Right kidney (tissue), 9 donors: ENCODE measurements at places on chromosomes 7 and 10.
A peak's percentile ranks its signal among the peaks of the same experiment; 100 is the strongest.

GRCh38 chr10:129812398-129812797 is 151.7 kb downstream of the EBF3 start:
- DNase-seq, result no peak

DNA sequence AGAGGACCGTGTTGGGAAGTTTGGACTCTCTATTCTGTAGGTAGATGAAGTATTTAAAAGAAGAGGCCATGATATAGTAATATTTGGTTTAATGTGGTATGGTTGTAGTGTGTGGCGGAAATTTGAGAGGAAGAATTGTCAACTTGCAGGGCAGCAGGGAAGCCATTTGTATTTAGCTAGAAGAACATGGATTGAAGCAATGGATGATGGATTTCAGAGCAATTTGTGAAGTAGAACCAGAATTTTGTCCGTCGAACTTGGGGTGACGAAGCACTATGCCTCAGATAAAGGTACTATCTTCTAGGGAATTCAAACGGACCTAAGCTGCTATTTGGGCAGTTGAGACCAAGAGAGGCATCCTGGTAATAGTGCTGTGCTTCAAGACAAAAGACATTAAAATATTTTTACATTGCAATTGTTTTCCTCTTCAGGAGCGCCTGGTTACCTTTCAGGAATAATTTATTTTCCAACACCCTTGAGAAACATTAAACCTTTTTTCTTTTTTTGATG is 615 bp upstream of the WBP1L start:
- no peak for DNase-seq

GRCh38 chr10:103889121-103889720 is 28.8 kb downstream of the STN1 start:
- DNase-seq, result no peak

DNA sequence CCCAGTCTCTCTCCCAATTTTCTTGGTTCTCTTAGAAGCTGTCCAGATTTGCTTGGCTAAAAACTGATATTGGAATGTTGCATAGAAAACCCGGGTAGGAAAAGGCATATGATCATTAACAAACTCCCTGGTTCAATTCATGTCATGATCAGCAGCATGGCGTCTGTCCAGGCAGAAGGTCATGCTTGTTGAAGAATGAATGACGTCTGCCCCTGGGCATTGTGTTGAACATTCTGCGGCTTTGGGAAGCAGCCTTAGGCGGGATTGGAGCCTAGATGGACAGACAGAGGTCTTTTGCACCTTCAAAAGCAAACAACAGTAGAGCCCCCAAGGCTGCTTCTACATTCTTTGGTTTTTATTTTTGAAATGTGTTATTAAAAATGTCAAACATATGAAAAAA is 7.7 kb upstream of the MINDY3 start:
- DNase-seq, result no peak

- DNase-seq, result no peak
Observed at GRCh38 chr10:72785409-72785808, 93.5 kb downstream of the MCU start.

GRCh38 chr7:50558294-50559053 is 6.7 kb downstream of the DDC start:
- no peak for DNase-seq

GRCh38 chr10:102796407-102797176 is 40.6 kb downstream of the CYP17A1 start:
- no peak for DNase-seq

DNA sequence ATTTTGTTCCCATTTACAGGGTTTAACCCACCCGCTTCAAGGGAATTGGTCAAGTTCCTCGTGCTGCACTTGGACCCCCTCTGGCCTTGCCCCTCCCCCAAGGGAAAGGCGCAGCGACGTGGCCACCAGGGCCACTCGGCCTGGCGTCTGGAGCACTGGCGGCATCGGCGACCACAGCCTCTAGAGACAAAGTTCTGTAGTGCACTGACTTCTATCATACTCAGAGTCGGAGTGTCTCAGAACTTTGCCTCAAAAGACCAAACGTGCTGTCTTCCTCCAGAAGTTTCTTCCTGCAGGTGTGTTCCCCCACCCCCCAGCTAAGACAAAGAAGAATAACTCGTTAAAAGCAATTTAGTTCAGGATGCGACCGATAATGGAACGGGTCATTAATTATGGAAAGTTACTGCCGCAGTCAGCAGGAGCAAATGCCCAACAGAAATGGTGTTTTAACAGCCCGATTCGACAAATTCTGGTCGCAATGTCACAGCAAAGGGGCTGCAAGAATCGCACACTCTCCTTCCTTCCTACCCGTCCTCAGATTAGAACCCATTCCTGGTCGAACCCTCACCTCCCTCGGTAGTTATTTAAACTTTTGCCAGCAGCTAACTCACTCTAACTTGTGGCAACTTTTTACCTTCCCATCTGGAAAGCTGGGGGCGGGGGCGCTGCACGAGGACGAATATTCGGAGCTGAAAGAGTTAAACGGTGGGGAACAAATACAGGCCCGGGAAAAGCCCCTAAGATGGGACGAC is 202.1 kb upstream of the NFE2L3 start:
- DNase-seq, result peak; percentile 67

DNA sequence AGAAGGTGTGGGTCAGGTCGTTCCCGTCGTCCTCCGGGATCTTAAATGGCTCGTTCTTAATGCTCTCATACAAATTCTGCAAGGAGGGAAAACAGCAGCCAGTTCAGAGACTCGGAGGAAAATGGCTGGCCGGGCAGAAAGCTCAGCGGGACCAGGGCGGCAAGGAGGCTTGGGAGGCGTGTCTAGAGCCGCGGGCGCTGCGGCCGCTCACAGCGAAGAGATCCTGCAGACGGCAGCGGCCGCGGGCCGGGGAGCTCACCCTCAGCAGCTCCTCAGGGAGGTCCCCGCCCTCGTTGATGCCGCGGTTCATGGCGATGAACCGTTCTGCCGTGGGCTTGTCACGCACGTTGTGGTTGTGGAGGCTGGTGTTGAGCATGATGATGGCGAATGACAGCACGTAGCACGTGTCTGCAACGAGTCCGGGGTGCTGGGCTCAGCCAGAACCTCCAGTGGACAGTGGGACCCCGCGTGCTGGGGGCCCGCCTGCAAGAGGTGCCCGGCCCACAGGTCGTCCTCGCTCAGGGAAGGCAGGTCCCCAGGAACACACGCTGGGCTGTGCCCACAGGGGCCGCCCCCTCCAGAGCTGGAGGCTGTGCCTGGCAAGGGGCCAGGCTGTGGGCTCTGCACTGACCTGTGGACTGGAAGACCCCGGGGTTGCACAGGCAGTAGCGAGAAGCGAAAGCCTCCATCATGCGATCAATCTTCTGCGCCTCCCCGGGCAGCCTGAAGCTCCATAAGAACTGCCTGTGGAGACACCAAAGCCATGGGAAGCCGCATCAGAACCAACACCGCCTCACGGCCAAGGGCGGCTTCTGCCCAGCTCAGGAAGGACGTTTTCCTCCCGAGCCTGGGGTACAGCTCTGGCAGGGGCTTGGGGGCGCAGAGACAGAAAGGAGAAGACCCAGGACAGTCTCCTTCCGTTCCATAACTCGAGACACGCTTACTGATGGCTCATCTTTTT is 101.6 kb downstream of the CYTH3 start:
- no peak for DNase-seq

DNA sequence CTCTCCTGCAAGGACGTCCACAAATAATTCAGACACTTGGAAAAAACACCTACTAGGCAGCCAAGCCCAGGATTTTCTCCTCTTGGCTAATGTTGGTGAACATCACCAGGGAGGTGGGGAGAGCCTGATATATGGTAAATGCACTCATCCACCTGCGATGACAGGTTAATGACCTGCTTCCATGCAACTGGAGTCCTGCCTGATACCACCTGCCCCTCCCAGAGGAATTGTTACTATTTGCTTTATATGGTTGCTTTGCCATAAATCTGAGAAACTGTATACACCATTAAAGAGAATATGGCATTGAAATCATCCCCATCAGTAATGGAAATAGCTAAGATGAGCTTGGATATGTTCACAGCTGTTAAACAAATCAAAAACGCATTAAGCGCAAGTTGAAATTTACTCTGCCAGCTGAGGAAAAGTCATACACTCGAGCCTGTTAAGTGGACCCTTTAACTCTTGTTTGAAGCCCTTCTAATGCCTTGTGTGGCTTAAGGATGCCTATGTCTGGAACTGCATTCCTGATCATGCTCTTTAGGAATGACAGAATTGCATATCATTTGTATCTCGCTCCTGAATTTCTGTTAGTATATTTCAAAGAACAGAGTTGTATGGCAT is 208.3 kb downstream of the PRPF18 start:
- DNase-seq, result no peak

DNA sequence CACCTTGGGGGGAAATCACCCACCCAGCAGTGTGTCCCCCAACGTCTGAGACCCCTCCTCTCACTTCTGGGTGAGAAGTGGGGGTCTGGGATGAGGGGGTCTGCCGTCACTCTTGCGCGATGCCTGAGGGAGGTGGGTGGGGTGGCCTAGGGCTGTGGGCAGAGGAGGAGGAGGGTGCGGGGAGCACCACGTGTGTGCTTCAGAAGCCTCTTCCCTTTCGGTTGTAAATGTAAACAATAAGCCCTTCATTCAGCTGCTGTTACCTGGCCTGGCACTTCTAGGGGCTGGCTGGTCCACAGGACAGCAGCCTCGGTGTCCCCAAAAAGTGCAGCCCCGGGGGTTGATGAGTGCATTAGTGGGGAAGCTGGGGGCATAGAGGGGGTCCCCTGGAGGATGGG is 1.3 kb downstream of the CLIP2 start:
- DNase-seq, result no peak

- DNase-seq, result no peak
Observed at GRCh38 chr10:23543691-23544380, 105.0 kb downstream of the OTUD1 start.

DNA sequence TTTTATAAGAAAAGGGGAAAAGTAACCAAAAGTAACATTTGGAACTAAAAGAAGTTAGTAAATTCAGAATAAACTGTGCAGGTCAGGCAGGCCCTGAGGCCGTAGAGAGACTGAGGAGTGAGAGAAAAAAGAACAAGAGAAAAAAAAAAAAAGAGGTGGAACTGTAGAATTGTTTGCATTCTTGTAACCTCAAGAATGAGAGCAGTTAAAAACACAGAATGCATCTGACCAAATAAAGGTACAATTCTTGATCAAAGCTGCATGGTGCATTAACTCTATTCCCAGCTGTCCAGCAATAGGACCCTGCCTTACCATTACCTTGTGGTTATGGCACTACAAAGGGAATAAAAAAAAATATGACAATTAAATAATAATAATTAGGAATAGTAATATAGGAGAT is 170.1 kb upstream of the SEMA3A start:
- no peak for DNase-seq

DNA sequence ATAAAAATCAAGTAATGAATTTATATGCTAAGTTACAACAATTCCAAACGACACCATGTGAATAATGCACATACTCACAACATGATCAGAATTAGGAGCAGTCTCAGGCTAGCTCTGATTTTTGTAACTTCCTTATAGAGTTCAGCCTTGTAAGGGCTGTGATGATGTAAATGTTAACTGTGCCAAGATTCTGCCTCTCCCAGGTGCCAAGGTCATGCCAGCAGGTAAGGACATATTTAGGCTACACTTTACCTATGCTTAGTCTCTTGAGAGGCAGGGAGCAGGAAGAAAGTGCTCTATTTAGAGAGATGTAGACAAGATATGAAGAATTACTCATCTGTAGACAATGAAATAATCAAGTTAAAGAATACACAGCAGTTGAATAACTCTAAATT is 53.6 kb upstream of the AGR3 start:
- no peak for DNase-seq

GRCh38 chr10:123624086-123624485 is 42.1 kb upstream of the GPR26 start:
- no peak for DNase-seq
